ENCODE measurements at places on chromosomes 7 and 10.

DNA sequence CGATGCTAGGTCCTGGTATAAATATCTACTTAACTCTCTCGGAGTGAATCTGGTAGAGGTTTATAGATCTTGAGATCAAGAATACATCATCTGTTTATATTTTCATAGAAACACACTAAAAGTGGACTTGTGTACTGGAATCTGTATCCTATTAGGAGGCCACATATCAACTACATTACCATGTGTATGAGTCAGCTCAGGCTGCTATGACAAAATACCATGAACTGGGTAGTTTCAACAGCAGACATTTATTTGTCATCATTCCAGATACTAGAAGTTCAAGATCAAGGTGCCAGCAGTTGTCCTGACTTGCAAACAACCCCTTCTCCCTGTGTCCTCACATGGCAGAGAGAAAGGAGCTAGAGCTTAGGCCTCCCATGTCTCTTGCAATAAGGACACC, 113.9 kb upstream of the PFKP start:
- DNase-seq = no peak

- no peak for DNase-seq
Observed at GRCh38 chr7:30709549-30709948, 27.3 kb upstream of the CRHR2 start.

DNA sequence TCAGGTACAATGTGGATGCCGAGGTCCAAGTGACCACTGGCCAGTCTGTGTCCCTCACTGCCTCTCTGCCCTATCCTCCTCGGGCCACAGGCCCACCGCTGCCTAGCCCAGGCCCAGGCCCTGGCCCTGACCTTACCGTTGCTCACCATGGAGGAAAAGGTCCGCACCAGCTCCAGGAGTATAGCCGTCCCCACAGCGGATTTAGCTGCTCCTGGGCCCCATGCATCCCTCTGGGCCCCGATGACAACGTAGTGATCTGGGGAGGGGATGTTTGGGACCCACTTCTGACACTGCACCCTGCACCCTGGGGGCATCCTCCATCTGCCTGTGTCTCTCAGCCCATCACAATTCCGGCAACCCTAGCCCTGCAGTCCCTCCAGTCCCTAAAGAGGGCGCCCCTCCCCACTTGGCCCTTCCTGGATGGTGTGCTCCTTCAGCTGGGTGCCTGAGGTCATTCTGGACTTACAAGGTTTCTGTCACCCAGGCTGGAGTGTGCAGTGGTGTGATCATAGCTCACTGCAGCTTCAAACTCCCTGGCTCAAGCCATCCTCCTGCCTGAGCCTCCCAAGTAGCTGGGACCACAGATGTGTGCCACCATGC, 12.1 kb downstream of the TFR2 start:
- no peak for DNase-seq

- DNase-seq = no peak
Observed at GRCh38 chr10:91559169-91559568, 73.7 kb downstream of the PPP1R3C start.

DNA sequence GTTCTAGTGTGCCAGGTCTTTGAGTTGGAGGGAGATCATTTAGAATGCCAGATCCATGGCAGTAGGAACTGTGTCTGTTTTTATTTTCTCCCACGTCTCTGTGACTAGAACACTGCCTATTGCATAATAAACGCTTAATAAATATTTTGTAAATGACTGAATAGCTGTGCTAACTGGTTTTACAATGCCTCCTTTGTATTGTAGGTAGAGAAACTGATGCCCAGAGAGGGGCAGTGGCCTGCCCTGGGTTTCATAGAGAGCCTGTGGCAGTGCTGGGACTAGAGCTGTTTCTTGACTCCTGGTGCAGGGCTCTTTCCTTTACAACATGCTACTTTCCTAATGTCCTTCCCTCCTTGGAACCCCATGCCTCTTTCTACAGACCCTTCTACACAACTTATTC, 2.5 kb downstream of the TAS2R5 start:
- no peak for DNase-seq

- DNase-seq = no peak
Observed at GRCh38 chr7:154990964-154991540, 11.9 kb downstream of the PAXIP1 start.

DNA sequence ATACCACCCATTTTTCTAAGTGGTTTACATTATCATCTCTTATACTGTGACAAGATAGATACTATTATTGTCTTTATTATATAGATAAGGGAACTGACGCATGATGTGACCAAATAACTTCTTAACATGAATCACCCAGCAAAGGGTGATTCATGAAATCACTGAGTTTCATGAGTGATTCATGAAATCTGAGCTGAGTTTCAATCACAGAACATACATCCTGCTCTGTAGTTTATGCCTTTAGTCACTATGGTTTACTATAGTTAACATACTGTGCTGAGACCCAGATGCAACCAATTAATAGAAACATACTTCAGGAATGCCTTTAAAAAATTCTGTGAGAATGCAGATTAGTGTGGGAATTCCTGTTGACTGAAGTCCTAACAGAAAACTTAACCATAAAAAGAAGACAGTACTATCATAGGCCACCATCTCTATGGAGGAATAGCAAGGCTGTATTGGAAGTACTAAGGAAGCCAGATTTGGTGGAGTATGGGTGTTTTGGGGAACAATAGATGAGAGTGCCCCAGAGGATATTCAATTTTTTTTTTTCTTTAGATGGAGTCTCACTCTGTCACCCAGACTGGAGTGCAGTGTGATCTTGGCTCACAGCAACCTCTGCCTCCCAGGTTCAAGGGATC, 43.1 kb upstream of the SEMA3A start:
- DNase-seq = no peak

- no peak for DNase-seq
Observed at GRCh38 chr7:133563251-133563650, 310.4 kb downstream of the EXOC4 start.

DNA sequence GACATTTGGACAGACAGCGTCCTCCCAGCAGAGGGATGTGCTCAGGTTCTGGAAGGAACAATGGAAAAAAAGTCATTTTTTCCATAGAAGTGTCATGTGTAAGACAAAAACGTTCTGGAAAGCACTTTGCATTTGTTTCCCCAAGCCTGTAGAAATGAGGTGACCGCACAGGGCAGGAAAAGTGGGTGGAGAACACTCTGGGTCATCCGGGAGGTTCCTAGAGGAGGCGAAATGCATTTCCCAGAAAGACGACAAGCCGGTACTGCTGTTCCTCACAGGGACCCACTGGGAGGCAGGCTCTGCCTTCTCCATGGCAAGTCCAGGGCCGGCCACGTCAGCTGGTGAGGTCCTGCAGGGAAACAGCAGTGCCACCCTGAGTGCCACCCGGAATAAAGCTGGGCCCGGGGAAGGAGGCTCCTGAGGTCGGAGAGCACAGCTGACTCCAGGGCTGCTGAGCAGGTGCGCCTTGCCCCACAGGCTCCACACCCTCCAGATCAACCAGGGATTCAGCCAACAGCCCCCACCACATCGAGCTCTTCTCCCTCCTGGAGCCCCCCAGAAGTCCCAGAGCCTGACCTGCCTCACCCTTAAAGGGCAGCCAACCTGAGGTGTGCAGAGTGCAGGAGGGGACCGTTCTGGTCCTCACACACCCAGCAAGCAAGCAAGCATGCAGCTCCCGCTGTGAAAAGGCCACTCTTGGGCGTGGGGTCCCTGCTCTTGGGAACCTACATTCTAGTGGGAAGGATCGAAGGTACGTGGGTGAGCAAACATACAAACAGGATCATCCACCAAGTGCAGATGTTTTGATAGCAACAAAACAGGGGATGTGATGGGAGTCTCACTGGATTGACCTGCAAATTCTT, 28.8 kb upstream of the INPP5A start:
- no peak for DNase-seq

GRCh38 chr10:14389981-14390590, 59.4 kb upstream of the FRMD4A start:
- no peak for DNase-seq

GRCh38 chr10:110408943-110409342, 88.8 kb upstream of the DUSP5 start:
- no peak for DNase-seq

DNA sequence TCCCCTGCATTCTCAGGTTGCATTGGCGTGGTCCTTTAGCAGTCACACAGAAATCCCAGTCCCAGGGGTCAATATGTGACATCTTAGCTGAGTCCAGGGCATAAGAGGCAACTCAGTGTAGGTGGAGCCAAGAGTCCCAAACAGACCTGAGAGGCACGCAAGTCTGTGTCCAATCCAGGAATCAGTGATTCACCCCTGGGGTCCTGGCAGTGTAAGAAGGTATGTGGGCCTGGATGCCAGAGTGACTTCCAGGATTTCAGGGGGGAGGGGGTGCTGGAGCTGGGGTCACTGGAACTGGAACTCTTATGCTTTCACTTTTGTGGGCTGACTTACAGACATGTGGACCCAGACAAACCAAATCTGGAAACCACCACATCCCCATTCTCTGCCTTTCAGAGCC, 26.8 kb downstream of the FRMPD2 start:
- no peak for DNase-seq

DNA sequence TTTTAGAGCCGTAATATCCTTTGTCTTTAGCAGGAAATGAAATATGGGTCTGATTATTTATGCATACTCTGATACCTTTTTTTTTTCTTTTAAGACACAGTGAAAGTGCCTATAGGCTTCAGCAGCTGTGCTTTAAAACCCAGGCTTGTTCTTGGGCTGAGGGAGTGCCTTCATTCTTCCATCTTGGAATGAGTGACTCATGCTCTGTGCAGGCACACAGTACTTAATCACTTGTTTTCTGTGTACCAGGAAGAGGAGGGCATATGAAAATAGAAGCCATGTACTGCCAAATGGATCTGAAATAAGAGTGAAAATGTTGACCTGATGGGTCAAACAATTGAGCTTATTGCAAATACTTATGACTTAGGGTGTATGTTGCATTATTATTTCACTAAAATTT, 12.0 kb downstream of the INPP5F start:
- DNase-seq = no peak

DNA sequence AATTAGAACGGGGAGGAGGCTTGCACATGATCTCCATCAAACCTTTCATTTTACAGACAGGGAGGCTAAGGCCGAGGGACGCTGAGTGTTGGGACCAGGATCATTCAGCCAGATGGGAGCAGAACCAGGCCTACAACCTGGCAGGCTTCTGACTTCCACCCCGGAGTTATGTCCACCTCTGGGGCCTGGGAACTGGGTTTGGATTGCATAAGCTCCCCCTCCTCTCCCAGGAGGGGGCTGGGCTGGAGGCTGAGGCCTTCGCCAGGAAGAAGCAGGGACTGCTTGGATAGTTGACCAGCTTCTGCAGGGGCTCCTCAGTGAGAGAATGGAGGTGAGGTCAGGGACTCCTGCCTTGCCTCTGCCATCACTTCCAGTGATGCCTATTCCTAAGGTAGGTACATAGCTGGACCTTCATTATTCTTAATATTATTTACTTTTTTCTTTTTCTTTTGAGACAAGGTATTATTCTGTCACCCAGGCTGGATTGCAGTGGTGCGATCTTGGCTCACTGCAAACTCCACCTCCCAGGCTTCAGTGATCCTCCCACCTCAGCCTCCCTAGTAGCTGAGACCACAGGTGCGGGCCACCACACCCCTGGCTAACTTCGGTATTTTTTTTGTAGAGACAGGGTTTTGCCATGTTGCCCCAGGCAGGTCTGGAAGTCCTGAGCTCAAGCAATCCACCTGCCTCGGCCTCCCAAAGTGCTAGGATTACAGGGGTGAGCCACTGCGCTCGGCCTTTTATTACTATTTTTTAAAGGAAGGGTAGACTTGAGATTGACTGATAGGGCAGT, 1.3 kb downstream of the SNX10 start:
- no peak for DNase-seq

DNA sequence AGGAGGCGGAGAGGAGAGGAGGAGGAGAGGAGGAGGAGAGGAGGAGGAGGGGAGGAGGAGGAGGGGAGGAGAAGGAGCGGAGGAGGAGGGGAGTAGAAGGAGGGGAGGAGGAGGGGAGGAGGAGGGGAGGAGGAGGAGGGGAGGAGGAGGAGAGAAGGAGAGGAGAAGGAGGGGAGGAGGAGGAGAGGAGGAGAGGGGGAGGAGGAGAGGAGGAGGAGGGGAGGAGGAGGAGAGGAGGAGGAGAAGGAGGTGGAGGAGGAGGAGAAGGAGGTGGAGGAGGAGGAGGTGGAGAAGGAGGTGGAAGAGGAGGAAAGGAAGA, 15.5 kb upstream of the CRCP start:
- DNase-seq = no peak

- no peak for DNase-seq
Observed at GRCh38 chr10:43257347-43258210, 9.3 kb downstream of the RASGEF1A start.

- no peak for DNase-seq
Observed at GRCh38 chr7:11317766-11318165, 344.1 kb downstream of the PHF14 start.

GRCh38 chr10:127872011-127872761, 20.6 kb downstream of the CLRN3 start:
- DNase-seq = no peak

- DNase-seq = no peak
Observed at GRCh38 chr10:127561647-127562046, 12.5 kb downstream of the NPS start.

- no peak for DNase-seq
Observed at GRCh38 chr10:132663666-132664365, 122.1 kb downstream of the NKX6-2 start.

GRCh38 chr10:88227342-88228018, 355.6 kb downstream of the RNLS start:
- DNase-seq = no peak

- no peak for DNase-seq
Observed at GRCh38 chr7:55189146-55189766, 170.4 kb downstream of the EGFR start.

DNA sequence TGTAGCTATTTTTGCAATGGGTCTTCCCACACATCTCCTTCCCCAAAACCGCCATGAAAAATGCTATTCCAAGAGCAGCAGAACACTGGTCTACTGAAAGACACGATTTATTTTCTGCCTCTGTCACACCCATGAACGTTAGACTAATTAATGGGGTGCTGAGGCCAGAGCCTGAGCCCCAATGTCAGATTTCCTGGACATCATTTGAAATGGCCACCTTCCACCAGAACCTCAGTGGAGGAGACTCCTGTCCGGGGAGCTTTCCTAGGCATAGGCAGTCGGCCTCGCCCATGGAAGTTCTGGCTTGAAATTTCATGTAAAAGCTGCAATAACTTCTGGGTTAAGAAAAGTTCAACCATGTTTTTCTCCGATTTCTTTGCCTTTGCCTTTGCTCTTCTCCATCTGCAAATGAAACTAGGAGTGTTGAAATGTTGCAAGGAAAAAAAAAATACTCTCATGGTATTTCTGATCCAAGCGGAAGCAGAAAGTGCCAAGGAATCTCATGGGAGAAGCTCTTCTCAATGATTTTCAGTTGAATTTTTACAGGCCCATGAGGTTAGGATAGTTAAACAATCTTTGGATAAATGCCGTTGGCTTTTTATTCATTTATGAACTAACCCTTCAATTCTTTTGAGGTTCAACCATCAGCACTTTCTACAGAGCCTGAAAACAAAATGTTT, 570.8 kb upstream of the MGMT start:
- no peak for DNase-seq

DNA sequence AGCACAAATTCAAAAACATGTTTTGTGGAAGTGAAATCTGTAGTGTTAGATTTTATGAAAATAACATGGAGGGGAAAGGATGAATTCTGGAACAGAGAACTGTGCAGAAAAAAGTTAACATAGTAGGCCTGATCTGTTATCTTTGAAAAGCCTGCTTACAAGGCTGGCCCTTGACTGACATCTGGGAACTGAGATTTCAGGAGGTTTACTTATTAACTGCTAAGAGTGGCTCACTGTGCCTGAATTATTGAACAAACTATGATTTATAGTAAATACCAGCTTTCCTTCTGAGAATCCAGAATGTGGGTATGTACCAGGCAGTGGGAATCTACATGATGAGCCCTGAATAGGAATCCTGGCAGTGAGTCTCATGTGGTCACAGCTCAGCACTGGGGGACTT, 30.5 kb downstream of the NSUN6 start:
- no peak for DNase-seq
